ENCODE measurements at places on chromosomes 7 and 10. TPM values are rescaled to one million over a fixed set of nuclear protein-coding genes. Genes with fewer than 3 reads are reported as not detected.

CYP17A1 gene
- not detected for total RNA-seq

CPN1 gene
- total RNA-seq = not detected

DNA sequence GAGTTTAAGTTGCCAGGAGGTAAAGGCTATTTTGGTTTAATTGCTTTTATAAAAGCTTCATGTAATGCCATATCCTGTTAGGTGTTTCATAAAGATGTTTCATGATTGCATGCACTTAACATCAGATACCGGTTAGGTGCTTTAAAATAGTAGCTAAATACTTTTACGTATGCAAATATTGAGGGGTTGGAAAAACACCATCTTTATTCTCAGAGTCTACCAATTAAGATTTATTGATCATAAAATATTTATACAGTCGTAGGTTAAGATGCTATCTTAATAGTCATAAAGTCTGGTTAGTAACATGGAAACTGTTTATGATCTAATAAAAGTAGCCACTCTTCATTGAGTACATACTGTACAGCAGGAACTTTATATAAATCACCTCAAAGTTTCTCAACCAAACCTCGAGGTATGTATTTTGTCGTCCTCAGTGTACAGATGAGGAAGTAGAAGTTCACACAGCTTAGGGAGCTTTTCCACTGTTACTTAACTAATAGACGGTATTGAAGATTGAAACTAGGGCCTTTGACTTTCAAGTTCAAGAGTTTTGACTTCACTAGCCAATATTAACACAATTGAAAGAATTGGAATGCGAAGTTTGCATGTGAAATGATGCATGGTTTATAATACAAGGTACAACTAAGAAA lies 897.1 kb downstream of the GATA3 start:
- H3K27ac ChIP-seq = no peak overlapping the region
- no peak overlapping the region for H3K4me3 ChIP-seq
- no peak for DNase-seq
- no peaks in the 10 kb centered on the region for H3K36me3 ChIP-seq

DNA sequence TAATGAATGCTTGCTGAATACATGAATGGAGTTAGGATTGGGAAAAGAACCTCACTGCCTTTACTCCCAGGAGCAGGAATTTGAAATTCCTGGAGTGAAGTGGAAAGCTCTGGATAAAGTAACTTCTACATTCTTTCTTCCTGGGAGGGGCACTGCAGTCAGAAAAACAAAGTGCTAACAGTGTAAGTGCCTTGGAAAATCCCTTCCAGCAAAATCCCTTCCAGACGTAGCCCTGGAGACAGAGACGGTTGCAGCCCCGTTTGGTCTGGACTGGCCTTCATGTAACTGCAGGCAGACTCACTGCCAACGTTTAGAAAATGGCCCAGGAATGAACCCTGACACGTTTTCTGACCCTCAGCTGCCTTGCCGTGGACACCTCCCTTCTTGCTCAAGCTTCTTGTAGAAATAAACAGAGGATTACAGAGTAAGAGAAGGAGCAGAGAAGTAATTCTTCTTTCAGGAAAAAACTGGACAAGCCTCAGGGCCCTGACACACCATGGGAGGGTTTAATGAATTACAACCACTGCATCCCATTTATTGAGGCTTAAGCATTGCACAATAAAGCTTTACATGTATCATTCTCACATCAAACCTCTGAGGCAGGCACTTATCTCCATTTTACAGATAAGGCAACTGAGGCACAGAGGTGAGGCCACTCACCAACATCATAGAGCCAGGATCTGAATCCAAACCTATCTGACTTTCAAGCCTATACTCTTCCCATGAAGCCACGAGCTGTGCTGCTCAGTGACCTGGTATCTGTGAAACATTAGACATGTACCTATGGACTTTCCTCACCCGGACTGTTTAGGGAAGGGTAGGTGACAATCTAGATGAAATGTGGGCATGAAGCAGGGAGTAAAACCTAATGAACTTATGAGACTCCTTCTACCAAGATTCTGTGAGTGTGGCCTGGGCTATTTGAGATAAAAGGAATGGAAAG lies 7.8 kb downstream of the ITPRIP start:
- no peaks in the 10 kb centered on the region for H3K27me3 ChIP-seq
- no peak for DNase-seq
- peak overlapping the region; percentile 68 for H3K27ac ChIP-seq
- H3K4me1 ChIP-seq = peaks cover 100% of the 10 kb centered on the region

- H3K4me1 ChIP-seq = no peaks in the 10 kb centered on the region
- H3K27me3 ChIP-seq = no peaks in the 10 kb centered on the region
- H3K27ac ChIP-seq = no peak overlapping the region
- DNase-seq = no peak
- H3K4me3 ChIP-seq = no peak overlapping the region
- no peaks in the 10 kb centered on the region for H3K36me3 ChIP-seq
These were observed 614.1 kb downstream of the GALNT17 start for GRCh38 chr7:71746006-71746405.

GRCh38 chr10:89183571-89183970 lies 23.5 kb downstream of the CH25H start:
- no peak overlapping the region for H3K27ac ChIP-seq
- H3K36me3 ChIP-seq = no peaks in the 10 kb centered on the region
- DNase-seq = no peak
- no peaks in the 10 kb centered on the region for H3K4me1 ChIP-seq

GRCh38 chr7:82036146-82036886 lies 266.5 kb upstream of the HGF start:
- H3K4me1 ChIP-seq = no peaks in the 10 kb centered on the region
- DNase-seq = no peak
- no peaks in the 10 kb centered on the region for H3K27me3 ChIP-seq
- no peak overlapping the region for H3K27ac ChIP-seq
- no peaks in the 10 kb centered on the region for H3K36me3 ChIP-seq
- H3K4me3 ChIP-seq = no peak overlapping the region

GRCh38 chr10:114259824-114260223 lies 20.8 kb downstream of the VWA2 start:
- H3K4me1 ChIP-seq = no peaks in the 10 kb centered on the region
- no peak overlapping the region for H3K27ac ChIP-seq
- no peaks in the 10 kb centered on the region for H3K36me3 ChIP-seq
- no peak overlapping the region for H3K4me3 ChIP-seq

DNA sequence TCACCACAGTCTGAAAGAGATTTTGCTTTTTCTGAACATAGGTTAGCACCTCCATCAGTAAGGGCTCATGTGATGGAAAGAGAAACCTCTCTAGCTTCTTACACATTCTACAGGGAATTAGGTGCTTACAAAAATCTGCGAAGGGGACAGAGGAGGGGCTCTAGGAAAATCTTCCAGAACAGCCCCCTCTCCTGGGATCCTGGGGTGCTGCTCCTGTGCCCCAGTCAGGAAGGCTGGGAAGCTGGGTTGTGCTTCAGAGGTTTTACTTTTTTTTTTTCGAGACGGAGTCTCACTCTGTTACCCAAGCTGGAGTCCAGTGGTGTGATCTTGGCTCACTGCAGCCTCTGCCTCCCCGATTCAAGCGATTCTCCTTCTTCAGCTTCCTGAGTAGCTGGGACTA lies 7.5 kb upstream of the FAM171A1 start:
- H3K4me1 ChIP-seq = no peaks in the 10 kb centered on the region
- H3K4me3 ChIP-seq = no peak overlapping the region
- no peak for DNase-seq
- H3K36me3 ChIP-seq = no peaks in the 10 kb centered on the region
- no peak overlapping the region for H3K27ac ChIP-seq

- H3K36me3 ChIP-seq = no peaks in the 10 kb centered on the region
- H3K27ac ChIP-seq = no peak overlapping the region
- no peaks in the 10 kb centered on the region for H3K27me3 ChIP-seq
- no peak overlapping the region for H3K4me3 ChIP-seq
- DNase-seq = no peak
- no peaks in the 10 kb centered on the region for H3K4me1 ChIP-seq
These were observed 3.6 kb upstream of the ITGB8 start for GRCh38 chr7:20327055-20327454.

DNA sequence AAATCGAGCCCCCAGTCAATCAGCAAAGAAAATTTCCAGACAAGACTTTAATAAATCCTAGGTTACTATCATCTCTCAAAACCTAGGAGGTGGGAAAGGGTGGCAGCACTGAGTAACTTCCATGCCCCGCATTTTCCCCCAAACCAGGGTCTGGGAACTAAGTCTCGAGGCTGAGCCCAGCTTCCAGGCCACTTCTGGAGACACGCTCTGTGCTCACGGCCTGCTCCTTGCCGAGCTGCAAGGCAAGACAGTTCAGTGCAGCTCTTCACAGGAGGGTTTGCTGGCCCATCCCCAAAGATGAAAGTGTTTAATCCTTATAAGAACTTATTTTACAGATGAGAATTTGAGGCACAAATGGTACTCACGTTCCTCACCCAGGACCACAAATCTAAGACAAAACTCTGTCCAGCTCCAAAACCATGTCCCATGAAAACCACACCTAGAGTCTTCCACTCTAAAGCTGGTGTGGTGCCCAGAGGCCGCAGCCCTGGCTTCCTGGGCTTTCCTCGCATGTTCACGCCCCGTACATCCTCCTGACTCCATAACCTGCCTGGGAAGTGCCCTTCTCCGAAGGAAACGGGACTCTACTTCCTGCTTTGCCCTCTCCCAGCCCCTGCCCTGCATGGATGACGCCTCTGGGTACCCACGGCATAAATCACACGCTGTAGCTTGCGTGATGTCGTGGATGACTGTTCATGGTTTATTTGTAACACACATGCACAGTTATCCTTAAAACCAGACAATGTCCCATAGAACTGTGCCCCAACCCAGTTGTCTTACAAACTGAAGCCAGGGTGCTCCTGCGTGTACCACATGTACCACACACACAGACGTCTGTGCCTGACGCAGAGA lies 201.2 kb downstream of the DIP2C start:
- peak; percentile 30 for DNase-seq
- no peaks in the 10 kb centered on the region for H3K36me3 ChIP-seq
- H3K27me3 ChIP-seq = no peaks in the 10 kb centered on the region
- H3K4me1 ChIP-seq = peaks cover 9% of the 10 kb centered on the region
- no peak overlapping the region for H3K4me3 ChIP-seq

DNA sequence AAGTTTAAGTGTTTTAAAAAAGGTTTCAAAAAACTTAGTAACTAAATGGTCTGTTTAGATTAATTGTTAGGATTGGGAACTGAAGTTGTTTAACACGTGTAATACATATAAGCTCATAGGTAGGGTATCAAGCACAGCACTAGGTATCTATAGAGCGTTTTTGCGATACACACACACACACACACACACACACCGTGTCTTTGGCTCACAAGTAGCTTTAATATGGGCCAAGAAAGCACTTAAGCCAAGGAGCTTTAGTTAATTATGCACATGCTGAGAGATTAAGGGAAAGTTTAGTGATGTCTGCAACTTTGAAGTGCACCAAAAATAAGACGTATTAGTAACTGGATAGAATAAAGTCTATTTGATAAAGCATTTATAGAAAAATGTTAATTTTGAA lies 93.8 kb upstream of the CNTNAP2 start:
- no peak overlapping the region for H3K4me3 ChIP-seq
- DNase-seq = no peak
- no peaks in the 10 kb centered on the region for H3K4me1 ChIP-seq

DNA sequence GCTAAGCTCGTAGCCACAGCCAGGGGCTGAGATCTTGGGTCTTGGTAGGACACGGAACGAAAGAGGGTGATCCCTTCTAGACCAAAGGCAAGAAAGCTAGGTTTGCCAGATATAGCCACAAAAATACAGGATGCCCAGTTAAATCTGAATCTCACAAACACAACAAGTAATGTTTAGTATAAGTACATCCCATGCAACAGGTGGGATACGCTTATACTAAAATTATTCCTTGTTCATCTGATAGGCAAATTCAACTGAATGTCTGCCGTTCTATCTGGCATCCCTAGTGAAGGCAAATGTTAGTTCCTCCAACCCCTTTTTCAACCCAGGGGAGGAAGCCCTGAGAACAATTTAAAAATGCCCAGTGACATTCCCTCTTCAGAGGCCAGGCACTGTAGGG lies 131.1 kb upstream of the MGMT start:
- no peaks in the 10 kb centered on the region for H3K27me3 ChIP-seq
- no peaks in the 10 kb centered on the region for H3K36me3 ChIP-seq
- no peak overlapping the region for H3K4me3 ChIP-seq
- DNase-seq = no peak
- no peak overlapping the region for H3K27ac ChIP-seq

- H3K27me3 ChIP-seq = no peaks in the 10 kb centered on the region
- H3K36me3 ChIP-seq = no peaks in the 10 kb centered on the region
- no peak for DNase-seq
- H3K4me1 ChIP-seq = peaks cover 3% of the 10 kb centered on the region
- H3K4me3 ChIP-seq = no peak overlapping the region
These were observed 11.7 kb downstream of the AASS start for GRCh38 chr7:122132341-122132740.

DNA sequence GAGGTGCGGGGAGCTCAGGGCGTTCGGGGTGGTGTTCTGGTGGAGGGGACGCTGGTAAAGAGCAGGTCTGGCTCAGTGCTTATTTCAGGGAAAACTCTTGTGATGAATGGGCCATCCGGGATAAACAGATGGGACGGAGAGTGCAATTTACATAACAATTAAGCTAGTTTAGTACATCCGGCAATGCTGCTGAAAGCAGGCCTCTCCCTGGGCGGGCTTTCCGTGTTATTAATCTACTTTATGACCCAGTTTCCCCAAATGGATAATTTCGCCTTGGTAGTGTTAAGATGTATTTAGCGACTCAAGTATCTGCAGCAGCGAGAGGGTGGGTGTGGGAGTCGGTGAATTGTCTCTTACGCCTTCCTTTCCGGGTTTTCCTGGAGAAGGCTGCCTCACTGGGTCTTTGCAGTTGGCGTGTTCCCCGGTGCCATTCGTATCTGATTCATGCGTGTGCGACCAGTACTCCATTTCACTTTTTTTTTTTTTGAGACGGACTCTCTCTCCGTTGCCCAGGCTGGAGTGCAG lies 25.2 kb downstream of the FOXK1 start:
- H3K4me3 ChIP-seq = no peak overlapping the region
- H3K27ac ChIP-seq = no peak overlapping the region
- DNase-seq = no peak
- H3K36me3 ChIP-seq = no peaks in the 10 kb centered on the region
- H3K4me1 ChIP-seq = peaks cover 10% of the 10 kb centered on the region

DNA sequence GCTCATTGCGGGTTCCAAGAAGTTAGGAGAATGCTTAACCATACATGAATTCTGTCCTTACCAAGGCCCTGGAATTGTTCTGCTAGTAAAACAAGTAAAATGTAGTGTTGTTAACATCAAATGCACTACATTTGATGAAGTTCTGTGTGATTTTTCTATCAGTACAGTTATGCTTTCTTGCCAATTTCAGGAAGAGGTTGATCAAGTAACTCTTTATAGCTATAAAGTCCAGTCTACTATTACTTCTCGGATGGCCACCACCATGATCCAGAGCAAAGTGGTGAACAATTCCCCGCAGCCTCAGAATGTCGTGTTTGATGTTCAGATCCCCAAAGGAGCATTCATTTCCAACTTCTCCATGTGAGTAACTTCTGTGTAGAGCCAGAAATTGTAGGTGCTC lies 5.7 kb downstream of the ITIH2 start:
- H3K36me3 ChIP-seq = no peaks in the 10 kb centered on the region
- no peak for DNase-seq
- H3K4me3 ChIP-seq = no peak overlapping the region
- H3K27me3 ChIP-seq = peaks cover 6% of the 10 kb centered on the region
- H3K27ac ChIP-seq = no peak overlapping the region

GRCh38 chr10:60025279-60025678 lies 118.9 kb upstream of the CCDC6 start:
- no peaks in the 10 kb centered on the region for H3K36me3 ChIP-seq
- no peak overlapping the region for H3K27ac ChIP-seq
- H3K4me1 ChIP-seq = no peaks in the 10 kb centered on the region
- no peaks in the 10 kb centered on the region for H3K27me3 ChIP-seq
- no peak overlapping the region for H3K4me3 ChIP-seq

- no peak overlapping the region for H3K4me3 ChIP-seq
- no peaks in the 10 kb centered on the region for H3K4me1 ChIP-seq
- H3K27ac ChIP-seq = no peak overlapping the region
- H3K27me3 ChIP-seq = no peaks in the 10 kb centered on the region
- DNase-seq = no peak
These were observed 765.6 kb upstream of the GHITM start for GRCh38 chr10:83373671-83374070.
